ENCODE measurements at places on chromosomes 1 and 21.

- H3K4me3 ChIP-seq = no peak overlapping the region
- H3K27me3 ChIP-seq = no peaks in the 10 kb centered on the region
- H3K36me3 ChIP-seq = peaks cover 19% of the 10 kb centered on the region
- DNase-seq = no peak
Observed at GRCh38 chr1:36143424-36143823, 5.9 kb downstream of the TRAPPC3 start.

DNA sequence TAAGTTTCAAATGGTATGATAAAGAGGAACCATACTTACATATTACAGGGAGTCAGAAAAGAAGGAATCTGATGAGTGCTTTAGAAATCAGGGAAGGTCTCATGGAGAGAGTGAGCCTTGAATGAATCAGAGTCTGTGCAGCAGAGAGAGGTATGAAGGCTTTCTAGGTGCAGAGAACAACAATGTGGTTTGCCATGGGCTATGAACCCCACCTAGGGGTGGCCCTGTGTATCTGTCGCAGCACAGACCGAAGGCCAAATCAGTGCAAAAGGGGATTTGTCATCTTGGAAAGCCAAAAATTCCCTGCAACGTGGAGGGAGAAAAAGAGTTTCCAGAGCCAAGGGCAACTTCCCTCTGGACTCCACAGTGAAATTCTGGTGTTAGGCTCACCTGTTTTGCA lies 3.5 kb downstream of the PAPPA2 start:
- no peak overlapping the region for H3K4me3 ChIP-seq
- no peaks in the 10 kb centered on the region for H3K36me3 ChIP-seq
- H3K27ac ChIP-seq = no peak overlapping the region

- H3K27me3 ChIP-seq = peaks cover 62% of the 10 kb centered on the region
- H3K4me3 ChIP-seq = no peak within 1 kb of the TSS
- H3K36me3 ChIP-seq = no peaks in the 10 kb centered on the region
- no peaks in the 10 kb centered on the region for H3K4me1 ChIP-seq
- H3K27ac ChIP-seq = no peak within 1 kb of the TSS
- no peak for DNase-seq
Observed at GRCh38 chr21:41507521-41508414, at the start of gene TMPRSS2. TSS of gene TMPRSS2 (minus strand) at chr21:41508158. CDS start at chr21:41498133, 10,025 bp downstream.

- H3K4me1 ChIP-seq = no peaks in the 10 kb centered on the region
- H3K36me3 ChIP-seq = no peaks in the 10 kb centered on the region
Observed at GRCh38 chr1:218123968-218124367, 161.1 kb upstream of the RRP15 start.

DNA sequence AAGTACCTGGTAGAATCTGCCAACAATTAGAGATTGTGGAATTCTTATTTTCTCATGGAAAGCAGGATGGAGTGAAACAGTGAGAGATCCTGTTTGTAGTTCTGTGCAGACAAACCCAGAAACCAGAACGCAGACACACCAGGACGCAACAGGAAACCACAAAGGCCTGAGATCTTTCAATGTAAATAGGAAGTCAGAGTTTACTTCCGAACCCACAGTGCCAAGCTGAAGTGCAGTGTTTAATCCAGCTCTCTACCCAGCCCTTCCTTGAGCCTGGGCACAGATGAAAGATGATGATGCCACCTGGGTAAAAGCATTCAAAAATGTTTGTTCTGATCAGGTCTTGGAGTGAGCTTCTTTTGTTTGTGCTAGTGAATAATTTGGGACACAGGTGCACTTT lies 244.2 kb upstream of the HOOK1 start:
- H3K4me3 ChIP-seq = no peak overlapping the region
- DNase-seq = peak; percentile 51
- H3K4me1 ChIP-seq = peaks cover 11% of the 10 kb centered on the region
- H3K27ac ChIP-seq = no peak overlapping the region
- no peaks in the 10 kb centered on the region for H3K27me3 ChIP-seq

GRCh38 chr1:4939266-4939665 lies 284.9 kb downstream of the AJAP1 start:
- no peak overlapping the region for H3K27ac ChIP-seq
- no peak overlapping the region for H3K4me3 ChIP-seq
- H3K4me1 ChIP-seq = no peaks in the 10 kb centered on the region
- no peaks in the 10 kb centered on the region for H3K27me3 ChIP-seq
- no peaks in the 10 kb centered on the region for H3K36me3 ChIP-seq

- H3K27me3 ChIP-seq = no peaks in the 10 kb centered on the region
- no peaks in the 10 kb centered on the region for H3K36me3 ChIP-seq
- H3K4me1 ChIP-seq = no peaks in the 10 kb centered on the region
- H3K4me3 ChIP-seq = no peak overlapping the region
- no peak overlapping the region for H3K27ac ChIP-seq
Observed at GRCh38 chr1:36829066-36829465, 205.2 kb downstream of the GRIK3 start.

DNA sequence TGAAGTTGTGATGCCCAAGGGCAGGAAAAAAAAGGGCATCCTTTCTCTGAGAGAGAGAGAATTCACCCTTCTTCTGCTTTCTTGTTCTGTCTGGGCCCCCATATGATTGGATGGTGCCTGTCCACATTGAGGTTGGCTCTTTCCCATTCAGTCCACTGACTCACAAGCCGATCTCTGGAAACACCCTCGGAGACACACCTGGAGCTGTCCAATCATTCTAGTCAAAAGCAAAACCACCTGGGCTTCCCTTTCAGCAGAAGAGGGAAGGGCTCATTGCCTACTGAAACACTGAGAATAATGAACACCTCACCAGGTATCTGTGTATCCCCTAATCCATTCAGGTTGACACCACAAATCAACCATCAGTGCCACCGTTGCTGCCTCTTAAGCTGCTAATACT lies 103.7 kb upstream of the GNG12 start:
- DNase-seq = no peak
- H3K4me1 ChIP-seq = no peaks in the 10 kb centered on the region
- no peak overlapping the region for H3K4me3 ChIP-seq
- H3K27me3 ChIP-seq = no peaks in the 10 kb centered on the region

- peaks cover 9% of the 10 kb centered on the region for H3K27me3 ChIP-seq
- no peak for DNase-seq
Observed at GRCh38 chr1:200072636-200073285, 45.3 kb downstream of the NR5A2 start.

GRCh38 chr1:87436534-87436933 lies 107.9 kb downstream of the LMO4 start:
- no peak overlapping the region for H3K27ac ChIP-seq
- DNase-seq = no peak
- no peaks in the 10 kb centered on the region for H3K36me3 ChIP-seq
- no peaks in the 10 kb centered on the region for H3K4me1 ChIP-seq

DNA sequence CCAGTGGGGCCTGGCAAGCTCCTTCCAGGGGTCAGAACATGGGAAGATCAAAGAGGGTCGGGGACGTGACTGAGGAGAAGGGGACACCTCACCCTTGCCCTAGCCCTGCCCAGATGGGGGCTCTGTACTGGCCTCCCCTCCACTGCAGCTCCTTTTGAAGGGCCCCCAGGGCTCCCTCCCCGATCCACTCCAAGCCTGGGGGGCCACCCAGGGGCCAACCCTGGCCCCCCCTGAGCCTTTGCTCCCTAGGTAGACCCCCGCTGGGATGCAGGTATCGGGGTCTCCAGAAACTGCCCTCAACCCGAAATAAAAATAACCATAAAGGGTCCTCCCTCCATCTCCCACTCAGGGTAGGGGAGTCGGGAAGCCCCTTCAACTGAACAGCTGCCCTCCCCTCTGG lies 37.4 kb upstream of the FAM131C start:
- H3K4me1 ChIP-seq = no peaks in the 10 kb centered on the region
- H3K27me3 ChIP-seq = no peaks in the 10 kb centered on the region
- no peak overlapping the region for H3K27ac ChIP-seq
- no peaks in the 10 kb centered on the region for H3K36me3 ChIP-seq
- no peak for DNase-seq

DNA sequence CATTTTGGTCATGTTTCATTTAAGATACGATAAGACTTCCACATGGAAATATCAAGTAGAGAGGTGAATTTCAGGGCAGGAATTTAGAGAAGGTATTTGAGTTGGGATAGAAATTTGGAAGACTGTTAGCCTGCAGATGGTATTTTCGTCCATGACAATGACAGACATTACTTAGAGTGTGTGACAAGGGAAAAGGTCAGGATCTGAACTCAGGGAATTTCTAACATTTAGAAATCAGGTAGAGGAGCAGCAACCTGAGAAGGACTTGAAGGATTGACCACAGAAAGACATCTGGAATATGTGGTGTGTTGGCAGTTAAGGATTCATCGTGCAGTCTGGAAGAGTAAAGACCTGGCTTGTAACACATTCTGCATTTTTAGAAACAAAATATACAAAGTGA lies 57.9 kb downstream of the RABGAP1L start:
- H3K27ac ChIP-seq = no peak overlapping the region
- H3K36me3 ChIP-seq = peaks cover 5% of the 10 kb centered on the region
- no peak for DNase-seq
- H3K4me1 ChIP-seq = no peaks in the 10 kb centered on the region
- no peaks in the 10 kb centered on the region for H3K27me3 ChIP-seq

GRCh38 chr1:37811027-37811655 lies 3.1 kb upstream of the YRDC start:
- H3K27ac ChIP-seq = no peak overlapping the region
- DNase-seq = peak; percentile 69
- peaks cover 9% of the 10 kb centered on the region for H3K4me1 ChIP-seq
- H3K4me3 ChIP-seq = no peak overlapping the region

- no peaks in the 10 kb centered on the region for H3K4me1 ChIP-seq
- no peak overlapping the region for H3K27ac ChIP-seq
- H3K27me3 ChIP-seq = peaks cover 4% of the 10 kb centered on the region
- H3K4me3 ChIP-seq = no peak overlapping the region
- DNase-seq = no peak
Observed at GRCh38 chr1:3348196-3348865, 106.1 kb upstream of the ARHGEF16 start.

GRCh38 chr1:65343286-65343685 lies 33.9 kb downstream of the DNAJC6 start:
- no peaks in the 10 kb centered on the region for H3K27me3 ChIP-seq
- H3K4me1 ChIP-seq = no peaks in the 10 kb centered on the region
- no peak overlapping the region for H3K27ac ChIP-seq
- DNase-seq = no peak
- H3K36me3 ChIP-seq = no peaks in the 10 kb centered on the region

- H3K4me1 ChIP-seq = peaks cover 14% of the 10 kb centered on the region
- no peak overlapping the region for H3K27ac ChIP-seq
- H3K27me3 ChIP-seq = no peaks in the 10 kb centered on the region
- DNase-seq = no peak
- peaks cover 44% of the 10 kb centered on the region for H3K36me3 ChIP-seq
Observed at GRCh38 chr21:32368386-32368785, 24.4 kb downstream of the URB1 start.

- DNase-seq = no peak
- no peak overlapping the region for H3K4me3 ChIP-seq
- no peaks in the 10 kb centered on the region for H3K36me3 ChIP-seq
- H3K27ac ChIP-seq = no peak overlapping the region
Observed at GRCh38 chr1:215081661-215082531, 641 bp upstream of the KCNK2 start.

GRCh38 chr1:29858646-29859045 lies 622.3 kb downstream of the PTPRU start:
- H3K27ac ChIP-seq = no peak overlapping the region
- no peak overlapping the region for H3K4me3 ChIP-seq
- no peaks in the 10 kb centered on the region for H3K27me3 ChIP-seq

DNA sequence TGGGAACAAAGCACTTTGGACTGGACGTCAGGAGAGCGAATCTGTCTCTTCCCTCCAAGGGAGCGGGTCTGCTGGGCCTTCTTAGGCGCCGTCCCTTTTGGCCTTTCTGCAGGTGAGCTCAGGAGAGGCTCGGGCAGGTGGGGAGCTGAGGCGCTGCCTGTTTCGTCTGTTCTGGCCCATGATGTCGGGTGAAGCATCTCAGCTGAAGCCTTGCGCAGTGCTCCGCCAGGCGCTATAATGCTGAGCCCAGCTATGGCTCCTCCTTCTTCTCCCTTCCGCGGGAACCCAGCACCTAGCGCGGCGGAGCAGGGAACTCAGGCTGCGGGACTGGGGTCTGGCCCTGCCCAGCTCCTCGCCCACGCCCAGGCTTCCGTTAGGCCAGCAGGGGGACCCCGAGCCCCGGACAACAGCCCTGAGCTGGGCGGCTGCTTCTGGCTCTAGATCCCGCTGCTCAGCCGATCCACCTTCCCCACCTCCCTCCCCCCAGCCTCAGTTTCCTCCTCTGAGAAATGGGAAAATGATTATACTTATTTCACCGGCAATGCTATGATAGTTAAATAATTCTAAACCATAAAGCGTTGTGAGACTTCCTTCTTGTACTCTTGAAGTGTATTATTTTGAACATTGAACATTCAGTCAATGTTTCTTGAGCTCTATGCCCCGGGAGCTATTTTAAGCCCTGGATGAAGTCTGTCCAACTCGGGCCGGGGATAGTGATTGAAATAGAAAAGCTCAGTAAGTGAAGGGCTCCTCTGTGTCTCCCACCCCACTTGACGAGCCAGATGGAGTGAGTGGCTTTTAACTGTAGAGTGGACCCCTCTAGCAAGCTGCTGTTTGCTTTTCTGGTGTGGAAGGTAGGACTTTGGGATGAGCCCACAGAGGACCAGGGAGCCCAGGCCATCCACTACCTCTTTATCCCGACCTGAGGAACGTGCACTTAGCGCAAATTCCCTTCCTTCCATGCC lies 9.6 kb upstream of the ADORA1 start:
- DNase-seq = no peak
- no peaks in the 10 kb centered on the region for H3K4me1 ChIP-seq
- H3K27ac ChIP-seq = no peak overlapping the region

DNA sequence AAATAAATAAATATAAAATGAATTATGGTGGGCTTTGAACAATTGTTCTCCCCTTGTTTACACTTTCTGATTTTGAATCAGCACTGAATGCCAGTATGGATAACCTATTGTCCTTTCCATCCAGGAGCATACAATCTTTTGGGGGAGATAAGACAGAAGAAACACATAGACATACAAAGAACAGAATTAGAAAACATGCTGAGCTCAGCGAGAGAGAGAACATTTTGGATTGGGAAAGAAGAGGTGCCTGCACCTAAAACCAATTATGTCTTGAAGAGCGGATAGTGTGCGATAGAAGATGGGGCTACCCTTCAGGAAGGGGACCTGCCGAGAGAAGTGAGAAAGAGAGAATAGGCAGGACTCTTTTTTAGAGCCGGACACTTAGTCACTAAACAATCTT lies 6.6 kb downstream of the PGM1 start:
- no peaks in the 10 kb centered on the region for H3K4me1 ChIP-seq
- DNase-seq = no peak
- no peak overlapping the region for H3K4me3 ChIP-seq

DNA sequence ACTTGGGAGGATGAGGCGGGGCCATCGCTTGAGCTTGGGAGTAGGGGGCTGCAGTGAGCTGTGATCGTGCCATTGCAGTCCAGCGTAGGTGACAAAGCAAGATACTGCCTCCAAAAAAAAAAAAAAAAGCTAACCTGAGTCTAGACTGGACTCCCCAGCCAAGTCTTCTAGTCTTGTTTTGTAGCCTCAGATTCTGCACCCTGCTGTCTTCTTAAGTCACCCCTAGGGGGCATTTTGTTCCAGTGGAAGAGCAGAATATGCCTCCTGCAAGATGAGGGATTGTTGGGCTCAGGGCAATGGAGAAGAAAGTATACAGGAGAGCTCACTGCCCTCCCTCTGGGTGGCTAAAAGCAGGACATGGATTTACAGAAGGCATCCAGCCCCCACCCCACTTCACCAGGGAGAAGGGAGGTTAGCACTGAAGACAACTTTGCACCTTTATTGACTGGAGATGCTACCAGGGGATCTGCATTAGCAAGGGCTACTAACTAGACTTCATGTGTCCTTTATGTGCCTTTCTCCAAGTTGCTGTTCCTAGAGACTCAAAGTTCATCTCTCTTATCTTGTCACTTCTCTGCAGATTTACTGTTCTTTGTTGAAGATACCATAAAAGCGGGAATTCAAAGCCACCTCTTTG lies 15.3 kb upstream of the RNF187 start:
- no peaks in the 10 kb centered on the region for H3K4me1 ChIP-seq
- peaks cover 48% of the 10 kb centered on the region for H3K27me3 ChIP-seq
- DNase-seq = no peak
- no peaks in the 10 kb centered on the region for H3K36me3 ChIP-seq
